Activated naive CD8-positive, alpha-beta T cell treated with anti-CD3 and anti-CD28 coated beads, Interleukin-2, amount 50 U/mL, for 24 hours (primary cell): ENCODE measurements at places on chromosomes 5 and 9.

DNA sequence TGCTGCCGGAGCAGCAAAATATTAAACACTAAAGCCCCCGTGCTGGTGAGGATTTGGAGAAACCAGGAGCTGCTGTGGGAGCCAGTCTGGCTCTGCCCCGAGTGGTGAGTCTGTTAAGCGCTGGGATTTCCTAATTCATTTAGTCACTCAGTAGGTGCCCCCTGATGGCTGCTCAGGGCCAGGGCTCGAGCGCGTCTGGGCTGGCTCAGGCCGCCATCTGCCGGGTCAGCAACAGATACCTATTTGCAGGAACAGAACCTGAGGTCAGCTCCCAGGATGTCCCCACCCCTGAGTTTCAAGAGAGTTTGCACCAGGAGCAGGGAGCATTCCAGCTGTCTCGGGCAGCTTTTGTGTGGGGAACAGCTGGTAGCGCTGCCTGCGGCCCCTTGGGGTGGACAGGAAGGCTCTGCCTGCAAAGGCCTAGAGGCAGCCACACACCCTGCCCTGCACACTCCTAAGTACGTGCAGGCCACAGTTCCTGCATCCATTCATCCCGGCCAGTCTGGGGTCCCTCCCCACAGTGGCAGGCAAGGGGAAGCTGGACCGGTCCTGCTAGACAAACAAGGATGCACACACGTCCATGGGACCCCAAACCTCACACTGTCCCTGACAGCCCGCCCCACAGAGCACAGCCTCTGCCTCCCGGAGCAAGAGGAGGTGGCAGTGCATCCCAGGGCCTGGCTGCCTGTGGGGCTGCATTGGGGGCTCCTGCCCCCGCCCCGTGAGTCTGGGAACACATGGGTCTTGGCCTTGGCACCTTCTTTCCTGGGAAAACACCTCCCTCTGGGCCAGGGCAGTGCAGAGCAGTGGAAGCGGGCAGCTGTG, 83.7 kb downstream of the ADAMTS2 start:
- DNase-seq = no peak

GRCh38 chr5:158313027-158313732, 454.2 kb upstream of the CLINT1 start:
- DNase-seq = no peak

DNA sequence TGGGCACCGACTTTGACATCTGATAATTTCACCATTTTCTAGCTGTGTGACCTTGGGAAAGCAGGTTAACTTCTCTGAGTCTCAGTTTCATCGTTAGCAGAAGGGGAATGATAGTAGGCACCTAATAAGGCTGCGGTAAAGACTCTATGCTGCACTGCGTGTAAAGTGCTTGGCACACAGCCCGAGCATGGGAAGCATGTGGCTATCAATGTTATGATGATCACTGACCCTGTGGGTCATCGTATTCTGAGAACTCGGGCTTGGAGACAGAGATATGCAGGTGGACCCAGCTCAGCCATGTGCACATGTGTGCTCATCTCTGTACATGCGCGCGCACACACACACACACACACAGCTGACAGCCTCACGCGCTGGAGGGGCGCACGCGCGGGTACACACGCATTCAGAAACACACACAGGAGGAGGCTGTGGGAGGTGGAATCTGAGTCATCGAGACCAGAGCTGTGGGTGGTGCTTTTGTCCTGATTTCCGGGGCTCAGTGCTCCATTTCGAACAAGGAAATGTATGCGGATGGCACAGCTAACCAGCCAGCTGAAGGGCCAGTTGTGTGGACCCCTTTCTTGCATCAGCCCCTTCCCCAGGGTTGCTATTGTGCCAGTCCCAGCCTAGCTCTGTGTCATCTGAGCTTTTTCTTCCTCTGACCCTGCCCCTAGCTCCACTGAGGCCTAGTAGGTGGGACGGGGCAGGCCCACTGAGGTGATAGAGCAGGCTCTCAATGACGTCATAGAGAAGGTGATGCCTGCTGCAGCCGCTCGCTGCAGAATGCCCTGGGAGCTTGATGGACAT, 11.1 kb upstream of the ARAP3 start:
- peak; percentile 71 for DNase-seq

GRCh38 chr5:158811350-158811749, 288.4 kb downstream of the EBF1 start:
- no peak for DNase-seq

DNA sequence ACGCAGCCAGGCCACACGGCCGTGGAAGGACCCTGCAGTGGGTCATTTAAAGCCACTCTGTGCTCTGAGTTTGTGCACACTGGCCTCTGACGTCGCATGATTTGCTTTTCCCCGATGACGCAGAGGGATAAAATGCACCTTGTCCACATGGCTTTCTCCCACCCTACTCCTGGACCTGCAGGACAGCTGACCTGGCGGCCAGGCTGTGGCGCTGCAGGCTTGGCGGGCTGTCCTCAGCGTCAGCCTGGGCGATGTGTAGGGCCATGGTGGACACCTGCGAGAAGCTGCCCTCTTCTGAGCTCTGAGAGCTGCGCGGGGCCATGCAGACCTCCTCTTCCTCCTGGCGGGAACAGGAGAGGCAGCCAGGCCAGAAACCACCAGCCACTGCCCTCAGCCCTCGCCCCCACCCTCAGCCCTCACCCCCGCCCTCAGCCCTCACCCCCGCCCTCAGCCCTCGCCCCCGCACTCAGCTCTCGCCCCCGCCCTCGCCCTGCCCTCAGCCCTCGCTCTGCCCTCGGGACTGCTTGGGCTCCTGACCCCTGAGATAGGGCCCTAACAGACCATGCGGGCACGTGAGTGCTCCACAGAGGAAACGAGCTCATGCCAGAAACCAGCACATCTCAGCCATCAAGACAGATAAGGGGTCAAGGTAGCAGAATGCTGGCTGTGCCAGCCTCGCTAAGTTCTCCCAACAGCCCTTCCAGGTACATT, 20.0 kb upstream of the SCGB3A1 start:
- DNase-seq = no peak

DNA sequence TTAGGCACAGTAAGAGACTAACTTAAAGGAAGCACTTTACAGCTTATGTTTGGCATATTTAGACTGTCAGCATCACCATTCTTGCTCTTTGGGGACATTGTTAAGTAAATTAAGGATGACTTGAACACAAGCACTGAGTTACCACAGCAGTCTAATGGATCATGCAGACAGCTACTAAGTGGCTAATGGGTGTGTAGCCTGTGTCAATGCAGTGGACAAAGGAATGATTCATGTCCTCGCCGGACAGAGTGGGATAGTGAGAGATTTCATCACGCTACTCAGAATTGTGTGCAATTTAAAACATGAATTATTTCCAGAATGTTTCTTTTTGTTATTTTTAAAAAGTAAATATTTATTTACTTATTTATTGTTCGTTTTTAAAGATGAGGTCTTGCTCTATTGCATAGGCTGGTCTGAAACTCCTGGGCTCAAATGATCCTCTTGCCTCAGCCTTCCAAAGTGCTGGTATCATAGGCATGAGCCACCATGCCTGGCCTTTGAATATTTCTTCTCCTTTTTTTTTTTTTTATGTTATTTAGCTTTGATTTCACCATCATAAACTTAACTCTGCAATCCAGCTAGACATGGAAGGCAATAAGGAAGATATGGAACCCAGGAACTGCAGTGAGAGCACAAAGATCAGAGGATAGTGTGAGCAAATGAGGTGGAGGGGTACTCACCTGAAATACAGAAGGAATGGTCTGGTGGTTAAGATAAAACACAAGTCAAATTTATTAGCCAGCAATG, 53.0 kb upstream of the KLF4 start:
- no peak for DNase-seq

- no peak for DNase-seq
Observed at GRCh38 chr5:106408570-106408969, 1262.2 kb downstream of the EFNA5 start.

DNA sequence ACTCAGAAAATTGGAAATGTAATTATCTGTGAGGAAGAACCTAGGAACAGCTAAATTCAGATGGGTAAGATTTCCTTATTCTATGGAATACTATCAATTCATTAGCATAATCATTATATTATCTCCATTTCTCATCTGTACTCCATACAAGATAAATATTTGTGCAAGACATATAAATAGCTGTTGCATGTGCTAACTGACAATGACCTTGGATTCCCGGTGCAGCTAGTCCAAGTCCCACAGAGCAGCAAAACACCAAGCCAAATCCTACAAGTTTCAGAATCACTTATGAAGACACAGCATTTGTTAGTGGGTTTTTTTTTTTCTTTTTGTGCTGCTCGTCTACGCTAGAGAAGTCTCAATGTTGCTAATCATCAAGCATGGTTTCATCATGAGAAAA, 64.8 kb downstream of the NUDT12 start:
- no peak for DNase-seq

DNA sequence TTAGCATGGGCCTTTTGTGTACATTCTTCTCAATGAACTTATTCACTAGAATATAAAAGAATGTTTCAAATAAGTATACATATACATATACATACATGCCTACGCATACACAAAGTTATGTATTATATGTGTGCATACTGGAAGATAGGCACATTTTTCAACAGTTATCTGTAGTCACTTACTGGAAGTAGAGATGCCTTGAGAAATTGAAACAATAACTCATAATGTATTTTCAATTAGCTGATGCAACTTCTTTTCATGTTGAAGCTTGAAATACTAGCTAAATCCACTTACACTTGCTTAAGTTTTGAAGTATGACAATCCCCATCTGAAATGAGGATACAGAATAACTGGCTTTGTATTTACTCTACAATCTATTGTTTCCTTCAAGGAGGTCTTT, 469.0 kb upstream of the PTGER4 start:
- no peak for DNase-seq

DNA sequence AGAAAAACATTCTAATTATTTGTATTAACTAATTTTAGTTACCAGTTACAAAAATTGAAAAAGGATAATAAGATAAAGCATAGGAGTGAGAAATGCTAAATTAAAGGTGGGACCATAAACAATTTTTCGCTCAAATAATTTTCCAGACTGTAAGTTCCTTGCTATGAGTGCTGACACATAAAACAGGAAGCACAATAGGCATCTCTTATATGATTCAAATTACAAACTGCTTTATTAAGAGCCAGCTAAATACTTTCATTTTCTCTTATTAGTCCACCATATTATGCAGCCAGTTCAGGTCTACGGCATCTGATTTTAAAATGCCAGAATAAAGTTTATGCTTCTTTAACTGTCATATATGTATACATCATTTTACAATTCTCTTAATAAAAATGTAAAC, 4.4 kb downstream of the RC3H2 start:
- no peak for DNase-seq

GRCh38 chr9:98775831-98776441, 20.4 kb downstream of the ANKS6 start:
- peak; percentile 33 for DNase-seq

DNA sequence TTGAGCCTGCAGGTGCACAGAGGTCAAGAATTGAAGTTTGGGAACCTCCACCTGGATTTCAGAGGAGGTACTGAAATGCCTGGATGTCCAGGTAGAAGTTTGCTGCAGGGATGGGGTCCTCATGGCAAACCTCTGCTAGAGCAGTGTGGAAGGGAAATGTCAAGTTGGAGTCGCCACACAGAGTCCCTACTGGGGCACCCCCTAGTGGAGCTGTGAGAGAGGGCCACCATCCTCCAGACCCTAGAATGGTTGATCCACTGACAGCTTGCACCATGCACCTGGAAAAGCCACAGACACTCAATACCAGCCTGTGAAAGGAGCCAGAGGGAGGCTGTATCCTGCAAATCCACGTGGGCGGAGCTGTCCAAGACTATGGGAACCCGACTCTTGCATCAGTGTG, 78.0 kb downstream of the GABRA1 start:
- no peak for DNase-seq

DNA sequence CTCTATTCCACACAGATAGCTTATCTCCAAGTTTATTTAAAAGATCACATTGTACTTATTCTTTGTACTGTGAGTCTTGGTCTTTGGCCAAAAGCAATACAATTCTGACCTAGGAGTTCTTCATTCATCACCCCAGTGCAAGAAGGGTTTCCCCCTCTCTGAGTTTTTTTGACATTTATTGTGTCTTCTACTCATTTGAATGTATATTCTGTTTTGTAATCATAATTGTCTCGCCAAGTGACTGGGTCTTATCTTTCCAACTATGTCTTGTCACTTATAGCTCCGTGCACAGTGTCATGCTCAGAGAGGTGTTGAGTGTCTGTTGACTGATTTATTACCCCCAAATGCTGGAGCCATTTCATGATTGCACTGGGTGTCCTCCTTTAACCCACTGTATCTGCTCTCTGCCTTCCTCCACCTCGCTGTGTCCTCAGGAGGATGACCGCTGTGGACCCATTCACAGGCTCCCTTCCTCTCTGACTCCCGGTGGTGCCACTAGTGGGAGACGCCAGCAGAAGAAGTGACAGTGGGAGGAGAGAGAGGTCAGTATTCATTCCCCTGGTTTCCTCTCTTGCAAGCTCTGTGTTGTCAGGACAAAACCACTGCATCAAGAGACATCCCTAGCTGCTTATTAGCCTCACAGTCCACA, 11.2 kb upstream of the TRIO start:
- no peak for DNase-seq
